Stimulated activated CD8-positive, alpha-beta memory T cell treated with anti-CD3 and anti-CD28 coated beads, Interleukin-7, amount 100 ng/mL, for 4 hours (primary cell): ENCODE measurements at places on chromosomes 1 and 21.

GRCh38 chr1:192506741-192507155 is 68.8 kb upstream of the RGS1 start:
- DNase-seq, result no peak

DNA sequence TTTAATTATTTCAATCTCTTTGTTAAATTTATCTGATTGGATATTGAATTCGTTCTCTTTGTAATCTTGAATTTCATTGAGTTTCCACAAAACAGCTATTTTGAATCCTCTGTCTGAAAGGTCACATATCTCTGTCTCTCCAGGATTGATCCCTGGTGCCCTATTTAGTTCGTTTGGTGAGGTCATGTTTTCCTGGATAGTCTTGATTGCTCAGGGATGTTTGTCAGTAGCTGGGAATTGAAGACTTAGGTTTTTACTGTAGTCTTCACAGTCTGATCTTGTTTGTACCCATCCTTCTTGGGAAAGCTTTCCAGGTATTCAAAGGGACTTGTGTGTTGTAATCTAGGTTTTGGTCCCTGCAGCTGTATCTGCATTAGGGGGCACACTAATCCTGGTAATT is 6.8 kb upstream of the MTARC2 start:
- no peak for DNase-seq

GRCh38 chr21:14694817-14695216 is 148.7 kb upstream of the SAMSN1 start:
- DNase-seq, result no peak

DNA sequence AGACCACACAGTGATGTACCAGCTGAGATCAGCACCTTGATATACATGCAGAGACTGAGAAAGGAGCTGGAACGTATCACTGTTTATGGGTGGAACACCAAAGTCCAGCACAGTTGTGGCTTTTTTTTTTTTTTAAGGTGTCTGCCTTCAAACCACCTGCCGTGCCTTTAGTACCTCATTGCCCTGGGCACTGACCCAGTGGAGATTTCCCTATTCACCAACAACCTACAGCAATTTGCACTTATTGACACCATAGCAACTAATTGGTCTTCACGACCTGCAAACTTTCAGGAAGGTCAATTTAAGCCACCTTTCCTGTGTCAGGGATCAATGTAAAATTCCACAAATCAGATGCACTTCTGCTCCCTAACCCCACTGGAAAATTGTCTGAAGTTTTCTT is 181.6 kb upstream of the ADGRL2 start:
- no peak for DNase-seq

- DNase-seq, result no peak
These were observed 1793.9 kb downstream of the NCAM2 start for GRCh38 chr21:22791986-22792560.
